ENCODE measurements at places on chromosomes 6 and 20.

DNA sequence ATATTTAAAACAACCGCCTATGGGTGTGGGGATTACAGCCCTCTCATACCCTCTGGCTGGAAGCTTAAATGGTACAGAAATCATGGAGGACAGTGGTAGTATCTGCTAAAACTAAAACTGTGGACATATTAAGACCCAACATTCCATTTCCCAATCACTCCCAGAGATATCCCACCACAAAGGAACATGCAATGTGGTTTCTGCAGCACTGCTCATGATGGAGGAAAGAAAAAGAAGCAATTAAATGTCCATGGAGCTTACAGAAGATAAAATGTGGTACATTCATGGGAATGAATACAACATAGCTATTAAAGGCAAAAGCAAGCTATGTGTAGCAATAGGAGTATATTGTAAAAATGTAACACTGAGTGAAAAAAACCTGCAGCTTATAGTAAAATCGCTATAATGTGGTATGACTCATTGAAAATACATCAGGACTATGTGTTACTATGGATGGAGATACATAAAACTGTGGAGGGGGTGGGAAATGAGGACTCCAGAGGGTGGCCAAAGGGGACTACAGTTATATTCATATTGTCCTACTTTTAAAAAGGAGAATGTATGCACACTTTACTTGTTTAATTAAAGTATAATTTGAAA lies 22.9 kb upstream of the NNAT start:
- DNase-seq = no peak

GRCh38 chr6:98833307-98834059 lies 891 bp upstream of the POU3F2 start:
- no peak for DNase-seq

DNA sequence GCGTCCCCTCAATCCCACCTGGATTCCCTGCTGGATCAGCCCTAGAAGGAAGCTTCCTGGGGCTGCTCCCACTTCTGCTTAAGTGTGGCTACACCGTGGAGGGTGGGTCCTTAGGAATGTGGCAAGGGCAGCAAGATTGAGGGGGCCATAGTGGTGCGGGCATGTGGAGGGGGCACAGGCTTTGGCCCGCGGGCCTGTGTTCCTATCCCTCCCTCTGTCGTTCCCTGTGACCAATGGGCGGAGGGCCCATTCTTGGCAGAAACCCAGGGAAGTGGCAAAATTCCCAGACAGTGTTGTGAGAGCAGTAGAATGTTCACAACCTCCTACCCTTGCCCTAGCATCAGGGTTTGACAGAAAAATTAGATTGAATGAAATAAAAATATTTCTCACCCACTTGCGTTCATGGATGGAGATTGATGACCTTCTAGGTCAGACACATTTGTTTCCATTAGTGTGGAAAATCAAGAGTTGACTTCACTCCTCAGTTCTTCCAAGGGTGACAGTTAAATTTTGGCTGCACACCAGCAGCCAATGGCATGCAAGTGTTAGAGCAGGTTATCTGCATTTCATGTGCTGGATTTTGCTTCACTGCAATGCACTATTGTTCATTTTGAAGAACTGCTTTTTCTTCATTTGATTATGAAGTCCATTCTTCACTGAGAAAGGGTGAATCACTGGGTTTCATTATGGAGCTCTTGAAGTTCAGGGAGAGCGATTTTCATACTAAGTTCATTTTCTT lies 49.3 kb upstream of the AHI1 start:
- no peak for DNase-seq

DNA sequence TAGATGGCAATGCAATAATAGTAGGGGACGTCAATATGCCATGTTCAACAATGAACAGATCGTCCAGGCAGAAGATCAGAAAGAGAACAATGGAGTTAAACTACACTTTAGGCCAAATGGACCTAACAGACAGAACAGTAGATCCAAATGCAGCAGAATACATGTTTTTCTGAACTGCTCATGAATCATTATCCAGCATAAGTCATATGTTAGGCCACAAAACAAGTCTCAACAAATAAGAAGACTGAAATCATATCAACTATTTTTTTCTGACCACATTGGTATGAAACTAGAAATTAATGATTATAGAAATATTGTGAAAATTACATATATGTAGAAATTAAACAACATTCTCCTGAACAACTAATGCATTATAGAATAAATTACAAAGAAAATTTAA lies 10.2 kb upstream of the DEFB125 start:
- DNase-seq = no peak

DNA sequence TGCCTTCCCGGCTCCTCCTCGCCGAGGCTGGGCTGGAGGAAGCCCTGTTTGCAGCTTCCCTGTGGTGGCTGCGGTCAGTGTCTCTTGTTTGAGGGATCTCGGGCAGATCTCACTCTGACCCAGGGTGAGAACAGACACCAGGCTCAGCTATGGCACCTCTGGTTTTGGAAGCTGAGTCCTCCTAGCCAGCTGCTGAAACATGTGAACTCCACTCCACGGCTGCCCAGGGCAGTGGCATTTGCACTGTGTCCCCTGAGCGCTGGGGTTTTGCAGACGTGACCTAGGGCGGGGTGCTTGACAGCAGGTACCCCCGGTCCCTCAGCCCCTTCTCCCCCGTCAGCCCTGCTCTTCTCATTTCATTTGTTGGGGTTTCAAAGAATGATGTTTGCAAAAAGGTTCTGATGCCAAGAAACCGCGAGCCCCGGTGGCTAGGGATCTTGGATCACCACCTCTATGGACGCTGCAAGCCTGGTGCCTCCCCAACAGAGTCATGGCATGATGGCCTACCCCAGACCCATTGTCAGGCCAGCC lies 55.0 kb upstream of the DACT2 start:
- DNase-seq = no peak
